ENCODE measurements at places on chromosomes 6 and 20.

DNA sequence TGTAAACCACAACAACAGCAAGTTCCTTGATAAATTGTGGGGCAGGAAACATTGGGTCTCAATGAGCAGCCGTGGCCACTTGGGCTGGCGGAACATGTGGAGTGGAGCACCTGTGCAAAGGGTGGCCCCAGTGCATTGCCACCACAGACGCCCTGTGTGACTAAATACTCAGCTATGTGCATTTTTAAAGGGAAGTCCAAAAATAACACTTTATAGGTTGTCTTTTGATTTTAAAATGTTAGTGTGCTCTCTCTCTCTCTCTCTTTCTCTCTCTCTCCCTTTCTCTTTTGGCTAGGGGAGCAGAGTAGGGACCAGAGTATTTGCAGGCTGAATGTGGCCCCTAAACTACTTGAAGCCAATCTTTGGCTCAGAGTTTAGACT is 236.3 kb downstream of the BCAS1 start:
- DNase-seq, result no peak

DNA sequence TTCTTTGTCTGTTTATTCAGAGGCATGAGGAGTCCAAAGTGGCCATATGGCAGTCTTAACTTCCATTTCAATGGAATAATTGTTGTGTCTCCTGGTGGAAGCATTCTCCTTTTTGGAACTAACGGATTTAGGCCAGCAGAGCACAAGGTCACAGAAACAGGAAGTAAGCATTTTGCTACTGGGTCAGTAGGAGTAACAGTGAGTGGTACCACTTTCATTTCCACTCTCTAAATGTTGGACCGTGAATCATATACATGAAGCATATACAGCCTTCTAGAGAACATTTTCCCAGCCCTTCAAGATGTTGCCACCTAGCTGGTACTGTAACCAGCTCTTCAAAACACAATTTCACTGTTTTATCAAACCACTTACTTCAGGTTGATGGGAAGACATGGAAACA is 182.8 kb downstream of the EYS start:
- DNase-seq, result no peak

DNA sequence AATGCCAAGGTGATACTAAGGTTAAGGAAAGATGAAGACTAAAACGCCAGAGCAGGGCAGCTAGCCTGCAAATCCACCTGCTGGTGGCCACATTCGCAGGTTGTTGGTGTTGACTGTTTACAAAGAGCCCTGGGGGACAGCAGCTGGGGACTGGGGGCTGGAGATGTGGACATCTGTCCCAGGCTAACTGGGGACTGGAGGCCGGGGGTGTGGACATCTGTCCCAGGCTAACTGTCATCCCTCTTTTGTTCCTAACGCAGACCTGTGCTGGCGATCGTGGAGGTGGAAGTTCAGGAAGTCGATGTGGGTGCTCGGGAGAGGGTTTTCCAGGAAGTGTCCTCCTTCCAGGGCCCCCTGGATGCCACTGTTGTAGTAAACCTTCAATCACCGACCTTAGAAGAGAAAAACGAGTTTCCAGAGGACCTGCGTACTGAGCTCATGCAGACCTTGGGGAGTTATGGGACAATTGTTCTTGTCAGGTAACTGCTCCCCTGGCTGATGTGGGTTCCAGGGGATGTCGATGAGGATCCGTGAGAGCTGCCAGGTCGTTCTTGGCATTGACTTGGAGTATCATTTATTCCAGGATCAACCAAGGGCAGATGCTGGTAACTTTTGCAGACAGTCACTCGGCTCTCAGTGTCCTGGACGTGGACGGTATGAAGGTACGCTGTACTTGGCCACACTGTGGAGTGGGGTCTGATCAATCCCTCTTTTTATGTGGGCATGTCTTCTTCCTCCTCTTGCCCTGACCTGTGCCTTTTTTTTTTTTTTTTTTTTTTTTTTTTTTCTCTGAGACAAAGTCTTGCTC is 87.0 kb downstream of the SERAC1 start:
- DNase-seq, result no peak

DNA sequence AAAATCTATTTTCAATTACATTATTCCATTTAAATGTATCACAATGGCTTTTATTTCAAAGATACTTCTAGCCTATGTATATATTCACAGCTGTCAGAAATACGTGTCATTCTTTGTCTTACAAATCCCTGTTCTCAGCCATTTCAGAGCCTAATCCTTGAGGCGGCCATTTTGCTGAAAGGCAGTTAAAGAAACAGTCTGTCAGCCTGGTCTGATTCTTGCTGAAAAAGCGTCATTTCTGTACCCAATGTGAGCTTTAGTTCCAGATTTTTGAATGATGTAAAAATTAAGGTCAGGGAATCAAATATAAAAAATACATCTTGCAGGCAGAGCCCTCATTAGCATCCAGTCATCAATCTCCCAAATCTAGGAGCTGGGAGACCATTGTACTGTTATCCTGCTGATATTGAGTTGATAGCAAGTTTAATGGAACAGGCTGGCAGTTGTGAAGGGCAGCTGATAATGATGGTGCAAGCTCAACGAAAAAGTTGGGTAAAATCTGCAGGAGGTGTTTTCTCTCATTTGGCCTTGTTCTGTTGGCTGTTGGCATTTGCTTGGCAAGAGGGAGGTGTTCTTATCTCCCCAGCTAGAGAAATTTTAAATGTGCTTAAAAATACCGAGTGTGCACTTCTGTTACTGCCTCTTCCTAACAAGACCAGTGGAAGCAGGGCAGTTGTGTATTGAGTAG is 314.8 kb downstream of the SOX4 start:
- DNase-seq, result no peak

DNA sequence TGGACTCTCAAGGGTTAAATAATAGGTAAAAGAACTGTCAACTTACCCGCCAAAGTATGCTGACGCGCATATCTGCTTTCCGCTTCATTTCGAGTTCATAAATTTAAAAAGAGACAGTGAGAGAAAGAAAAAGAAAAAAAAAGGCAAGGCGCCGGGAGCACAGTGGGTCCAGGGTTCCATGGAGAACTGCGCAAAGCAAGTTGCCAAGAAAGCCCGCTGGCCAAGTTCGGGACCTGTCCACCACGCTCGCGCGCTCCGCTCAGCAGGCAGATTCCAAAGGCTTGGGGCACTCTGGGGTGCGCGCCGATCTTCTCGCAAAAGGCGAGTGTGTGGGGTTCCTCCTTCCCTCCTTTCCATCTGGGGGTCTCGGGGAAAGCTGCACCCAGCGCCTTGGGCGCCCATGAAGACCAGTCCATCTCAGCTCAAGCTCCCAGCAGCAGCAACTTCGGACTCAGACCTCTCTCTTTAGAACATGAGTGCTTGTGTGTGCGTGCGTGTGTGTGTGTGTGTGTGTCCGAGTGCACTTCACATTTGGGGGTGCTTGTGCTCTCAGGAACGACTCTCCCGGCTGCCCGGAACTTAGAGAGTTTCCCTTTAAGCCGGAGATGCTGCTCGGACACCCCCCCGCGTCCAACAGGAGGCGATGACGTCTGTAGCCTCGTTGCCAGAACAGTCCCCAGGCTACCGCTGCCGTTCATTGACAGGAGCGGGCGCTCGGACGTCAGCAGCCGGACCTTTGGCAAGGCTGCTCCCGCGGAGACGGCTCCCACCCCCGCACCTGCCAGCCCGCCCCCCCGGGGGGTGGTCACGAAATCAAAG is 180.0 kb downstream of the TBXT start:
- no peak for DNase-seq

DNA sequence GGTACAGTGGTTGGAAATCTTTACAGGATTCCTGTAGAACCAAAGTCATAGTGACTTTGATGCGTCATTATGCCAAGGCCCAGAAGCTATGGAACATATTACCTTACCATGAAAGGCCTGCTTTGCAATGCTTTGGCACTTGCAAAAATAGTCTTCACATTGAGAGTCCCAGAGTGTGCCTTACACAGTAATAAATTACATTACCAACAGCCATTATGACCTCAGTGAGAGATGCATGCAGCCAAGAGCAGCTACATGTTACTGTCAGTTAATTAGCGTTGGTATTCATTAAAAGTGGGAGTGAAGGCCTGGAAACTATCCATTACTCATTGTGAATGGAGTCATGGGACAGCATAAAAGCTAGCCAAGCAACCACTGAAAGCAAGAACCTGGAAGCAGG is 39.2 kb upstream of the HDDC2 start:
- DNase-seq, result no peak

DNA sequence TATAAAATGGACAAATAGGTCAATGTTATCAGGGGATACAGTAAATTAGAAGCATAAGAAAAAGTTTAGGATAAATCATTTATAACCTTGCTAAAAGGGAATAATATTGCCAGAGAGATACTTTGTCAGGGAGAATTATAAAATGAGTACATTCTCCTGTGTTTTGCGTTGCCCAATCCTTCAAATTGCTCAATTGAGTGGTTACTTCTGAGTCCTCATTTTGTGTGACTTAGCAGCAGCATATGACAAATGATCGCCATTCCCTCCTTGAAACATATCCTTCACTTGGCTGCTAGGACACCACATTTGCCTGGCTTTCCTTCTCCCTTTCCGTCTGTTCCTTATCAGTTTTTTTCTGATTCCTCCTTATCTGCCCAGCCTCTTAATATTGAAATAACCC is 106.7 kb upstream of the FLRT3 start:
- no peak for DNase-seq

DNA sequence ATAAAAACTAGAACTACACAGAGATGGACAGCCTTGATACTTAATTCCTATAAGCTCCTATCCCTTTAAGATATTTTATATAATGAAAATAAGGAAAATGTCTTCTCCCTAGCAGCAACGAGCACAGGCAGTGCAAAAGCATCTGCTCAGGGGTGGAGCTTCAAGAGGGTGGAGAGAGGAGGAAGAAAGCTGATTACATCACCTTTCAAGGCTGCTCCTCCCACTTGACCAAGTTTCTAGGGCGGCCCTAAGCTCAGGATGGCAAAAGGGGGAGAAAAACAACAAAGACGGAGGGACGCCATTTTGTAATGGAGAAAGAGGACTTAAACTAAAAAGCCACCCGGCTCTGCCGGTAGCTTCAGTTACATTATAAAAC is 2.2 kb downstream of the PPP1R10 start:
- DNase-seq, result peak; percentile 96

GRCh38 chr20:53660078-53660909 is 66.7 kb upstream of the ZNF217 start:
- peak; percentile 27 for DNase-seq

DNA sequence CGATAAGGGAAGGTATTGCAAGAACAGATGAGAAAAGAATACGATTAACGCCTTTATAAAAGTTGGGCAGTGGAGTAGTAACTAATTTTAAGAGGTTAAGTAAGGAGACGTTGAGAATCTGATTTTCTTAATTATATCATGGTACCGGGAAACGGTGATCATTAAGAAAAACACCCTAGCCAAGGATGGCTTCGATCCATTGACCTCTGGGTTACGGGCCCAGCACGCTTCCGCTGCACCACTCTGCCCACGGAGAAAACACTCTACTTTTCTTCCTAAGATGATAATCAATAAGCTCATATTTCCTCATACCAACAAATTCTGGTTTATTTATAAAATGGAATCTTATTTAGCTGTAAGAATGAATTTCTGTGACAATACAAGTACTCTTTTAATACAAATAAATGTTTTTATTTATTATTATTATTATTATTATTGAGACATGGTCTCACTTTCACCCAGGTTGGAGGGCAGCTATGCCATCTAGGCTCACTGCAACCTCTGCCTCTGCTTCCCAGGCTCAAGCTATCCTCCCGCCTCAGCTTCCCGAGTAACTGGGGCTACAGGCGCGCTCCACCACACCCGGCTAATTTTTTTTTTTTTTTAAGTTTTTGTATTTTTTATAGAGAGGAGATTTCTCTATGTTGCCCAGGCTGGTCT is 8.3 kb downstream of the POM121L2 start:
- no peak for DNase-seq

DNA sequence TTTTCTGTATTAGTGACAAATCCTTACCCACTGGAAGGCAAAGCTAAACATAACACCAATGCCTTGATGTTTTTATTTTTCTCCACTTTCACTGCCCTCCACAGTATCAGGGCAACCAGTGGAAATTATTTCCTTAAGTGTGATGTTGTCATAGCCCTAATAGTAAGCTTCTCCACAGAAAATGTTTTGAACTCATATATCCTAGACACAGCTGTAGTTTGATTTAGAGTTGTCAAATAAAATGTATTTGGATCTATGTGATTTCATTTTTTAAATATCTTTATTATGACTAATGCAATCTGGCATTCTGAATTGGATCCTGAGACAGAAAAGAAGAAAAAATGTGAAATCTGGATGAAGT is 70.9 kb upstream of the UFL1 start:
- no peak for DNase-seq

- peak; percentile 73 for DNase-seq
These were observed 2.5 kb downstream of the IP6K3 start for GRCh38 chr6:33744001-33744848.

GRCh38 chr20:59121714-59122565 is 41.7 kb upstream of the ZNF831 start:
- DNase-seq, result peak; percentile 85

DNA sequence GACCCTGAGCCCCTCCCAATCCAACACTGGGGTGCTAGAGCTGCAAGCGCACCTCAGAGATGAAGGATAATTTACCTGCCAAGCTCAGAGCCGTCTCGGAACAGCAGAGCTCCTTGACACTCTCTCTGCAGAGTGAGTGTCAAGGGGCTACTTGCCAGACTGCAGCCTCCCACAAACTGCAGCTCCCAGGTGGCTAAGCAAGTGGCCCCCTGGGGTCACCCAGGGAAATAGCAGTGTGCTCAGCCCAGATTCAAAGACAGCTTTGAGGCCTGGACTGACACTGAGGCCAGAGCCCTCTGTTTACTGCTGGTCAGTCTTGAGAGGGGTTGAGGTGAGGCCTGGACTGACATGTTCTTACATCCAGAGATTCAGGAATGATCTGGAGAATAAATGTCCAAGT is 46.0 kb upstream of the GJA1 start:
- DNase-seq, result no peak

GRCh38 chr6:33661106-33661838 is 40.1 kb downstream of the ITPR3 start:
- no peak for DNase-seq

- no peak for DNase-seq
These were observed 595 bp downstream of the REM1 start for GRCh38 chr20:31475472-31476293.
